Mucosa of gallbladder (tissue), 1 donor: ENCODE measurements at places on chromosomes 5 and 9.

DNA sequence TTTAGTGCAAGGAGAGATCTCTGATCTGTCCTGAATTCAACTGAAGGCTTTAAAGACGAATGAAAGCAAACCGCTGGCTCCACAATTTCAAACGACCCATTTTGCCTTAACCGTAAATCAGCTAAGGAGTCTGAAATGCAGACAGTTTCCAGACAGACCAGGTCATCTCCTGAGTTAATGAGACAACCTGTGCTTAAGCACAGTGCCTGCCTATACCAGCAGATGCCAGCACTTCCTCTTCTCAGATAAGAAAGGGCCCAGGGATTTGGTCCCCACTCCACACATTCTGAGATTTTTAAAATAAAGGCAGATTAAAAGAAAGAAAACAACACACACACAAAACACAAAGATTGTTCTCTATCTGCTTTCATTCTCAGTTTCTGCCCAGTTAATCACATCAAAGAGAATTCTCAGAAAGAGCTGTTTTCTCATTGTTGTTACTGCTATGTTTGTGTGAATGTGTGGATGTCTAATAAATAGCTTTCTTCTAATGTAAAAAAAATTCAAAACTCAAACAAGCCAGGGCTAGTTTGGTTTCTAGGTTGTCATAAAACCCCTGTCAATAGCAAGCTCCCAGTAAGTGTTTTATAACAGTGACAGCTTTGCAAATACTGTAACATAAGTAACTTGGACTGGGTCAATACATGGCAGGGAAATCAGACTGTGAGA lies 157.7 kb upstream of the SLC24A2 start:
- DNase-seq = no peak

DNA sequence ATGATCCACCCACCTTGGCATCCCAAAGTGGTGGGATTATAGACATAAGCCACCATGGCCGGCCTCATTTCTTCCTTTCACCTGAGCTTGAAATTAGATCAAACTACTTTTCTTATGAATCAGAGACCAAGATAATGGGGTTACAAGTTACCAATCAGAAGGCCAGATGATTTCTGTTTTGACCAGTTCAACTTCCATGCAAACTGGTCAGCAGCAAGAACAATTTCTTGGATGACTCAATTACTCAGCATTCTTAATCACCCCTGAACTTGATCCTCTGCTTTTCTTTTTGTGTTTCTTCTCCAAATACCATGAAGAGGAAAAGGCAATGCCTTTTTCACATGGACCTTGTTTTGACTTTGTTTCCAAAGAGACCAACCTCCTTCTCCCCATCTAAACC lies 10.0 kb upstream of the PLIN2 start:
- no peak for DNase-seq

- no peak for DNase-seq
Measured at GRCh38 chr5:17378346-17378997, 119.6 kb upstream of the TAF11L2 start.

DNA sequence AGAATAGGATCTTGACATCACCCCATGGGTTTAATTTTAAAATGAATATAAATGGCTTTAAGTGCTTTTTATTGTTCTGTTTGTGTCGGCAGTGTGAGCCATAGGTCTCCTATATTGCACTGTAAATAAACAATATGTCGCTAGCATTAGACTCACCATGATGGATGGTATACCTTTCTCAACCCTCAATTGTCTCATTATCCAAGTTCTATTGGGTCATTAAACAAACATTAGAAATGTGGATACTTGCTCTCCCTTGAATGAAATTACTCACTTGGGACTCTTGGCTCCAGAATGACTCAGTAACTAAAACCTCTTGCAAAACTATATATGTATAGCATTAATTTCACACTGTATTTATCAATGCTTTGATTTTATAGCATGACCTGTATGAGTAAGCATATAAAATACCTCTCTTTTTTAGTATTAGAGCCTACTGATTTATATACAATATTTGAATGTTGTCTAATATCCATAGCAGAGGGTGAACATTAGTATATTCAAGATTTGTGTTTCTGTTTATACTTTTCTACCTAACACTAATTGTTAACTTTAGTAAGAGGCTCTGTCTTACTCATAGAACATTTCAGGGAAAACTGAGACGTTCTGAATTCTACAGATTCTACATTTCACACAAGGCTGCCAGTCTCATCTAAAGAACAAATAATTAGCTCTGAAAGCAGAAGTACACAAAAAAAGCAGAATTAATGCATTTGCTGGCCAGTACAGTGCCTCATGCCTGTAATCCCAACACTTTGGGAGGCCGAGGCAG lies 303.8 kb upstream of the PRR16 start:
- DNase-seq = no peak

- DNase-seq = no peak
Measured at GRCh38 chr9:137222190-137223077, at the start of gene RNF208. Gene RNF208, minus strand, starts transcription at chr9:137222240. Its CDS starts 1,028 bp downstream, at chr9:137221212.

- DNase-seq = no peak
Measured at GRCh38 chr9:89171231-89171630, 7.4 kb downstream of the SHC3 start.

DNA sequence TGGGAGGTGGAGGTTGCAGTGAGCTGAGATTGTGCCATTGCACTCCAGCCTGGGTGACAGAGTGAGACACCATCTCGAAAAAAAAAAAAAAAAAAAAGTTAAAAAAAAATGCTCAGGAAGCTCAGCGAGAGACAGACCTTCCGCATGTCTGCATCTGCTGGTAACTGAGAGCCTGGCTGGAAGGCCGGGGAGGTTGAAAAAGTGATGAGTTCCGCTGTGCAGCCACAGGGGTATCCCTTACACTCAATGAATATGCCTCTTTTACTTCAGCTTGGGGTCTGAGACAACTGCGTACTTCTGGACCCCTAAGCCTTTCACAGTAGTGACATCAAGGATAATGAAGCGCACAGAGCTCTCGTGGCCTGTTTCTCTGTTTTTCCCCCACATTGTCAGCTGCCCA lies 179.9 kb upstream of the KLF4 start:
- DNase-seq = no peak

DNA sequence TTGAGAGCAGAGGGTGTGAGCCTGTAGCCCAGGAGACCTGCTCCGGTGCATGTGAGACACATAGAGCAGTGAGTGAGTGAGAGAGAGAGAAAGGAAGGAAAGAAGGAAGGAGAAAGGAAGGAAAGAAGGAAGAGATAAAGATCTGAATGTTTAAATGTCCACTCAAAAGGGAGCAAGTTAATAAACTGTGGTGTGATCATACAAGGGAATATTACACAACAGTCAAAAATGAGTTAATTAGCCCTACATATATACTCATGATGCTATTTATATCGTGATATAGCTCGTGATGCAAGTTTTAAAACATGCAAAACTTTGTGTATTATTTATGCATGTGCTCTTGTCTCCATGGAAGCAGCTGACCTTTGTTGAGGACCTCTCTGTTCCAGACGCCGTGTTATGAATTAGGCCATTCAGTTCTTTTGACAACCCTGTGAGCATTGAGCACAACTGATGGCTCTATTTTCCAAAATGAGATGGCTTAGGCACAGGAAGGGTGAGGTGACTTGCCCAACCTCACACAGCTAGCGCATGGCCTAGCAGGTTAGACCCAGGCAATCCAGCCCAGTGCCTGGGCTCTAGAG lies 70.6 kb downstream of the HMCN2 start:
- no peak for DNase-seq

DNA sequence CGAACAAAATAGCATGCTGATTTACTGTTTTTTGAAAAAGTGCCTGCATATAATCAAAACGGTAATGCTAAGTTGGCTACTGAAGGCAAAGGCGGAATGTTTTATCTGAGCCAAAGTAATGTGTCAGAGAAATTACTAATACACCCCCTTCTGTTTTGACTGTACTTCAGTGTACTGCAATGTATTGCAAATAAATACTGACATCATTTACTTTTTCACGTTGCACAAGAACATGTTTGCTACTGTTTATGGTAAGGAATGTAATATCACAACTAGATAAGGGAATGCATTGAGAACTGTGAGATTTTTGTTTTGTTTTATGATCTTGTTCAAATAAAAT lies 813 bp upstream of the AGTPBP1 start:
- DNase-seq = no peak

DNA sequence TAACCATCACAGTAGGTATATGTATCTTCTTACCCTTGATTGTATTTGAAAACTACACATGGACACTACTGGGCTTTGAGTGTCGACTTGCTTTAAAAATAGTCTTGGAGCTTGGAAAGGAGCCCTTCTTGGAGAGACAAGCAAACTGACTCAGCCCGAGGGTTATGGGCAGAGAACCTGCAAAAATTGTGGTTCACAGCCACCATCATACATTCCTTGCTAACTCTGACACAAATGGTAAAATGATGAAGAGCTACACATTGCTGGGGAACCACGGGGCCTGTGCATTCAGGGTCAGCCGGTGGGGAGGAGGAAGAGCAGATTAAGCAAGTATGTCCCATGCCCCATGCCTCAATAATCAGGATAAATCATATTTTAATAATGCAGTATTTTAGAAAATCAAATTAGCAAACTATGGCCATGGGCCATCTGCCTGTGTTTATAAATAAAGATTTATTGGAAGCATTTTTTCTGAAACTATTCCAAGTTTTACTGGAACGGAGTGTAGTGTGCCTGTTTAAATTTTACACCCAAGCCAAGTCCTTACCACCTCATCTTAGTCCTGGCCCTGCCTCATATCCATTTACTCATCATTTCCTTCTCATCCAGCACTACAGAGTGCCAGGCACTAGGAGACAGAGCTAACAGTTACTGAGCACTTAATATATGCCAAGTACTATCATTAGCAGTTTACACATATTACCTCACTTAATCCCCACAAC lies 195.7 kb downstream of the PALM2AKAP2 start:
- no peak for DNase-seq

GRCh38 chr5:89117124-89117644 lies 234.2 kb upstream of the MEF2C start:
- DNase-seq = peak; percentile 11

- DNase-seq = no peak
Measured at GRCh38 chr5:149210225-149210624, 61.4 kb upstream of the AFAP1L1 start.

DNA sequence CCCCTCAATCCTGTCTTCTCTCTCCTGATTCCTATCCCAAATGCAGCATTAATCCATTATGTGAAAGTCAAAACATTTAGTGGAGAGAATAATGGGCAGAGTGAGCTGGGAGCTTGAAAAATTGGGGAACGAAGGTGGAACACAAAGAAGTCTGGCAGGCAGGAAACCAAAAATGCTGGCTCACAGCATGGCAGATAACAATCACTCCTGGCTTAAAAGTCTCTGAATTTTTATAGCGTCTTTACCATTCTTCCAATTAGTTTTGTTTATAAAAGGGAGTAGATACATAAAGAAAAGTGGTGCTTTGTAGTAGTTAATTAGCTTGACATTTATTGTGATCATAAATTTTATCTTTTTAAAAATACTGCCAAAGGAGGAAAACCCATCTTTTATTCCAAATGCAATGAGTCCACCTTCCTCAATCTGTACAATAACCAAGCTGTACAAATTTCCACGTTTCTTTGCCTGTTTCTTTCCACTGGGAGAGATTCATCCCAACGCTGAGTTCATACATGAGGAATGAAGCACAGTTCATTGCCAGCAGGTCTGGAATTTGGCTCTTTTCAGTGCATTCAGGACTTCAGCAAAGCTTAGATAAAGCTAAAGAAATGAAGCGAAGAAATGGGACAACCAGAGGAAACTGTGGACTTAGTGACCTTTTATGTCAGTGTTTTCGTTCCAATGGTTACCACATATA lies 174.7 kb downstream of the HMHB1 start:
- no peak for DNase-seq

DNA sequence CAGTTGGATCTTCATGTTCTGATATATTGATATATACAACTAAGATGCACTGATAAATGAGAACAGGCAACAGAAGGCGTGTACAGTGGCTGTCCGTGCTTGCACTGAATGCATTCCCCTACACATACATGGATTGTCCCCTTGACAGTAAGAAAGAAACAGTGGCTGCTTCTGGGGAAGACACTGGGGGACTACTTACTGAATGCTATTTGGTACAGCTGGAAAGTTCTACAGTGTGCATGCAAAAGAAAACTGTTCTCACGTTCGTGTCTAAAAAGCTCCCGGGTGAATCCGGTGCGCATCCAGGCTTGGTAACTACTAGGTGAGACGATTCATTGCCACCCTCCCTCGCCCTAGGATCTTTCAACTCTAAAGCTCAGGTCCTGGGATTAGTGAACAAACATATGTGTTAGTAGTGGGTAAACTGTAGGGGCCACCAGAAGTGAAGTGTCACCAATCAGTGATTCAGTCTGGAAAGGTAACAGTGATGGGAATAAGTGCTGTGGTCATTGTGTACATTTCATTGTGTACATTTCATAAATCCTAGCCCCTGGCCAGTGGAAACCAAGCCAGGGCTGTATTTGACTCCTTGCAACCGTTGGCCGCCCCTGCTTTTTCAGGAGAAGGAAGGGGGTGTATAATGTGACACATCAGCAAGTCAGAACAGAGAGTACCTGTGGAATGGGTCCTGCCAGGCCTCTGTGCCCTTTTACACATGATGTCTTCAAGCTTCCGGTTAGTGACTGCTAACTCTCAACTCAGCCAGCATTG lies 46.3 kb upstream of the BOD1 start:
- no peak for DNase-seq

GRCh38 chr9:34686732-34687131 lies 4.3 kb downstream of the CCL19 start:
- DNase-seq = no peak

DNA sequence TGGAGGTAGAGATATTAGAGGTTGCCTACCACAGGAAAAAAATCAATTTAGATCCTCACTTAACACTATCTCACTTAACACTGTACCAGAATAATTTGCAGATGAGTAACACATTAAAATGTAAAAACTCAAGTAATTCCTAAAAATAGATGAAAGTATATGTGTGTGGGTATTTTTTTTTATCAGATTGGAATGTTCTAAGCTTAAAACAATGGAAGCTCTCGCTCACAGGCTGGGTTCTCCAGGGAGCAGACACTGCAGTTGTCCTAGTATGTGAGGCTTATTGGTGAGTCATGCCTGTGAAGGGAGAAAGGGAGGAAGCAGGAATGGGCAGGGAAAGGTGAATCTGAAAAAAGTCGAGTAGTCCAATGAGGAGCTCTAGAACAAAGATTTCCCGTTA lies 181.3 kb upstream of the ZNF608 start:
- DNase-seq = no peak

- DNase-seq = no peak
Measured at GRCh38 chr5:5164163-5164562, 24.0 kb downstream of the ADAMTS16 start.

DNA sequence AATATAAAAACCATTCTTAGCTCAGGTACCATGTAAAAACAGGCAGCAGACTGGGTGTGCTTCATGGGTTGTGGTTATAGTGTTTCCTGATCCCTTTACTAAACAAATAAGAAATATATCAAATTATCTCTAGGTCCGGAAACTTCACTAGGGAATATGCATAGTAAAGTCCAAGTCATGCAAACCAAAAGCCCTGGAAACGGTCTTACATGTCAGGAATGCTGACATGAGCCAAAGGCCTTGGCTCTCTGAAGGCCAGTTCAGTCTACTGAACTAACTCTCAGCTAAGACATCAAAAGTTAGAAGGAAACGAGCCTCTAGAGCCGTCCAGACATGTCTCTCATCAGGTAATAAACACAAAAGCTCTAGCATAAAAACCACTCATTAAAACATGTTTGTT lies 778.9 kb upstream of the ZNF608 start:
- no peak for DNase-seq

GRCh38 chr9:91547081-91547480 lies 123.4 kb upstream of the NFIL3 start:
- DNase-seq = no peak

GRCh38 chr9:122115176-122116035 lies 22.3 kb upstream of the TTLL11 start:
- no peak for DNase-seq
